ENCODE measurements at places on chromosomes 3 and 15.

DNA sequence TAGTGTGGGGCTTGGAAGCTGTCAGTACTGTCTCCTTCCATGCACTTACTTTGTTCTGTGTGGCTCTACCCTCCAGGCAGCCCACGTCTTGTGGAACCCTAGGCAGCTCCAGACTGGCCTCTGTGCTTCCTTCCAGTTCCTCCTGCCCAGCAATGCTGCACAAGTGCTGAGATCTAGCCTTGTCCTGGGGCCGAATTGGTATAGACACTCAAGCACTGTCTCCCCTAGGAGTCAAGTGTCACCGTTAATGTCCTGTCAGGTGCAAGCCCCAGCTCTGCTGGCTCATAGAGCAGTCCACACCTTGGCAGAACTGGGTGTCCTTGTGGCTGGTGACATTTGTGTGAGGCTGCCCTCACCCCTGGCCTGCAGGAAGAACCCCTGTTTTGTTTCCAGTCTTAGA lies 130.1 kb downstream of the EEFSEC start:
- DNase-seq = no peak

GRCh38 chr3:125140818-125141595 lies 71.5 kb downstream of the SLC12A8 start:
- peak; percentile 30 for DNase-seq

DNA sequence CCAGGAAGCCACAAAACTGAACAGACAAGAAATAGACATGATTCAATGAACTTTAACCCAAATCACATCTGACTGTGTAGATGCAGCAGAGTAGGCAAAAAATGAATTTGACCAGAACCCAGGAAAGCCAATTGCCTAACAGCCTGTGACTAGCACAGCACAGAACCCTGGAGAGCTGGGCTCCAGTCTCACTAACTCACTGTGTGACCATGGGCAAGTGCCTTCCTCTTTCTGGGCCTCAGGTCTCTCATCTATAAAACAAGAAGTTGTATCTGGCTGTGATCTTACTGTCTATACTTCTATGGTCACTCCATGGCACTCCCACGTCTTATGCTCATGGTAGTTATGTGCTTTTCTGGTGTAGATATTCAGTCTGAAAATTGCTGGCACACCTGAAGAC lies 48.1 kb upstream of the USP3 start:
- DNase-seq = no peak

- DNase-seq = peak; percentile 61
Measured at GRCh38 chr3:169886671-169887070, 16.9 kb upstream of the LRRC31 start.

- peak; percentile 81 for DNase-seq
Measured at GRCh38 chr15:90592131-90592881, 62.6 kb downstream of the CRTC3 start.

DNA sequence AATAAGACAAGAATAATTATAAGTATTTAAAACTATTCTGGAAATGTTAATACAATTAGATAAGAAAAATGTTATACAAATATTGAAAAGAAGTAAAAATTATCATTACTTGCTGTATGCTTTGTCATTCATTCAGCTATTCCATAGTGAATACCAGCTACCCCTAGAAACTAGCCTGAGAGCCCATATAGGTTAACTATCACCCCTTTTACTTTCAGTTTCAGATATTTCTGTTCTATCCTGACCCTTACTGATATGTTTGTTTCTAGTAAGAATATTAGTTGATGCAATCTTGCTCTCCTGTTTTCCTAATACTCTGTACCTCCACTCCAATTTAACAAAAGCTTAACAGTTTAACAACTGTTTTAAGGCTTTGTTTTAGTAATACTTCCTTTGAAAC lies 31.6 kb downstream of the FAM227B start:
- DNase-seq = no peak

DNA sequence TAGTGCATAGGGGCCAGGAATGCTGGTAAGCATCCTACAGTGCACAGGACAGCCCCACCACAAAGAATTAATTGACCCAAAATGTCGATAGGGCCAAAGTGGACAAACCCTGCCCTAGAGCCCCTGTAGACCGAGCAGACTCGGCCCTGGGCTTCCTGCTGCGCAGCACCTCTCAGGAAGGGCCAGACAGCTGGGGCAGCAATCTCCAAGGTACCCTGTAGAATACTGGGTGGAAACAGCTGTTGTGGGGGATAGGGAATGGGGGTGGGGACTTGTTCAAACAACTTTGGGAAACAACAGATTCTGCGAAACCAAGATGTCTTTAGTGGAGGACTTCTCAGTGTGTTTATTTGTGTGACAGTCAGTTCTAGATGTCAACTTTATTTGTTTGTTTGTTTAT lies 67.1 kb downstream of the MRPL46 start:
- no peak for DNase-seq

- DNase-seq = no peak
Measured at GRCh38 chr15:31499236-31499952, 172.8 kb downstream of the KLF13 start.

DNA sequence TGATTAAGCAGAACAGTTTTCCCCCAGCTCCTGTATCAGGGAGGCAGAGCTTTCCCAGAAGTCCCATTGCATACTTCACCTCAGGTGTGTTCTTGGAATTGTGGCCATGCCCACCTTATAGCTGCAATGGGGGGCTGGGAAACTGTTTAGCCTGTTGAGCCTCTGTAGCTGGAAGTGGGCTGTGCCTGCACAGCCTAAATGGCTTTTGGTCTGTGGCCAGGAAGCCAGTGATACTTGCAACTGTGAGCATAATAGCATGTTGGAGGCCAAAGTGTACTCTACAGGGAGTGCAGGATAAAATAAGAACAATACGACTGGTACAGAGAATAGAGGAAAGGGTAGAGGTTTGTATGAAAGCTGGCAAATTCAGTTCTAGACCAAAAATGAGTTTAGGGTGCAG lies 248.5 kb downstream of the PTPRG start:
- DNase-seq = no peak

DNA sequence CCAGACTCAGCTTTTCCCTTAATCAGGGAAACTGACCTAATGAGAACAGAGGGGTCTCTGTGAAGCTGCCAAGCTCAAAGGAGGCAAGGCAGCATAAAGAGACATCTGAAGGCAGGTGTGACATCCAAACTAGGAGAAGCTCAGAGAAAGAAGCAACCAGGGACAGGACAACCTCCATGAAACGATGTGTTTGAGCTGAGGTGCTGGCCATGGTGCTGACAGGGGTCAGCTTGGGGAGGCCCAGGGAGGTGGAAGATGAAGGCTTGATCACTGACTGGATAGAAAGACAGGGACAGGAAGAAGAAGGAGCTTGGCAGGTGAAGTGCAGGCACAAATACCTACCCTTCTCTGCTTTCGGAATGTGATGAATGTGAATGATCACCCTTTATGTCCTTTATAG lies 179.5 kb upstream of the NSMCE3 start:
- DNase-seq = no peak
